Activated T-helper 1 cell treated with Interleukin-2 at 50 U/mL for 16 hours (primary cell): ENCODE measurements at places on chromosomes 12 and 14.

- no peak for DNase-seq
Measured at GRCh38 chr14:104596927-104597351, 7.6 kb downstream of the TMEM179 start.

DNA sequence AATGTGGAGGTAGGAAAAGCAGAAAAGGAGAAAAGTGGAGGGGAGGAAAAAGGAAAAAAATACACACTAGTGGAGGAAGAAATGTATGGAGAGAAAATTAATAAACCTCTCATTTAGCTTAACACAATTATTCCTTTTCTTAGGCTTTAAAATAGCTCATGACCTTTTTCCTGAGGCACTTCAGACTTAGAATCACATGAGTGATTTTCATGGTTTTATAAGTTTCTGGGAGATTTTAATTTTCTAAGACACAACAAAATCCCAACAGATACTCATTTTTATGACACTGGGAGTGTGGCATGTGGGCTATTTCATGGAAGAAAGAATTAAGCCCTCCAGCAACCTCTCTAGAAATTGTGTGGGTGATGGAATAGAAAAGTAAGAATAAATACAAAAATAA lies 214.7 kb downstream of the CPNE8 start:
- no peak for DNase-seq

DNA sequence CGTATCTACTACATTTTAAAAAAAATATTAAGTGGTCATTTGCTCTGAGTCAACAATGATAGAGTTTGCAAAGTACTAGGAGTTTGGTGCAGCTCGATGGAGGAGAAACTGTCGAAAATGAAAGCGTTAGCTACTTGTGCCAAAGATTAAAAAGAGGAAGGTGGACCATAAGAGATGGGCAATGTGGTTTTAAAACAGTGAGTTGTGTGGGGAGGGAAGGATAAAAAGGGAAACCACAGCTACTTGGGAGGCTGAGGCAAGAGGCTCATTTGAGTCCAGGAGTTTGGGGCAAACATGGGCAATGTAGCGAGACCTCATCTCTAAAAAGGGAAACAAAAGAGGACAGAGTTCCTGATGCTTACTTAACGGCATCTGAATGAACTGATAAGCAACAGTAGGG lies 18.2 kb upstream of the STRAP start:
- DNase-seq: no peak

DNA sequence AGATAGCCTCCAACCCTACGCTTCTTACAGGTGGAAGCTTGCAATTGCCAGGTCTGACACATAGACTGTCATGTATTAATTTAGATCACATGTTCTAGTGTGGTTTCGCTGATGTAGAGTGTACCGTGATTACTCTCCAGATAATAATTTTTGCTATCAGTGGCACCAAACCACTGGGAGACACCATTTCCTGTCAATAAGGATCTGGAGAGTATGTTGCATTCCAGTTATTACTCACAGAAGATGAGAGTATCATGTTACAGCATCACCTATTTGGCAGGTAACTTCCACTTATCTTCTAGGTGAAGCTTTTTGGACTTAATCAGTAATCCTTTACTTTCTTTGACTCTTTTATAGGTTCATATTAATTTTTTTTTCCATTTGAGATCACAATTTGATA lies 147.2 kb downstream of the HELB start:
- DNase-seq: no peak

- DNase-seq: no peak
Measured at GRCh38 chr12:91109148-91109564, 2.1 kb downstream of the LUM start.

DNA sequence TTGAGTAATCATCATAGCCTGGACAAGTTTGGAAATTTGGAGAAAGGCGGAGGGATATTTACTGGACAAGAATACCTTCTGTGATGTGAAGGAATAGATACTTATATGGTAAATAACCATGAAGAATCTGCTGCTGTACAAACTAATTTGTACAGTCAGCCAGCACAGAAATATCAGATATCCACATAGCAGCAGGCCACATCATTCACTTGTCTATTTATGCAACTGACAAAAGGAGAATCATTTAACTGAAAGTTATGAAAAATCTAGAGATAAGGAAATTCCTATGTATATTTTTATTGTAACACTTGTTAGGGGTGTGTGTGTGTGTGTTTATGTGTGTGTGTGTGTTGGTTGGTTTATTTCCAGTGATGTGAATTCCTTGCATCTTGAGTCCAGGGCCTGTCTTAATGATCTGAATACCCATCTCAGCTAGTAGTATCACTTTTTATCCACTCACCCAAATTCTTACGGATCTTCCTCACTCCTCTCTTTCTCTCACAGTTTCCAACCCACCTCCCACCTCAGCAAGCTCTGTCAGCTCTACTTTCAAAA lies 10.5 kb upstream of the LRIG3 start:
- no peak for DNase-seq

DNA sequence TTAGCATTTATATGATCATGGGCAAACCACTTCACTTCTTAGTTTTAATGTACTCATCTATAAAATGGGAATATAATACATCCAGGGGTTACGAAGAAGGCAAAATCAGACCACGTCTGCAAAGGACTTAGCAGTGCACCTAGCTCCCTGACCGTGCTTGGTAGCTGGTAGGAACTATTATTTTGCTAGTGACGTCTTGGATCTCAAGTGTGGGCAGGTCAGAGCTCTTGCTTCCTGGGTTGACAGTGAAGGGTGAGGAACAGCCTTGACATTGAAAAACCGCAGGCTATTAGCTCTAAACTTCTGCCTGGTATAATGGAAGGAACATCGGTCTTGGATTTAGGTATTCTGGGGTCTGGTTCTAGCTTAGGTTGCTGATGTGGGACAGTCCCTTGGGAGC lies 89.3 kb upstream of the MED13L start:
- no peak for DNase-seq

DNA sequence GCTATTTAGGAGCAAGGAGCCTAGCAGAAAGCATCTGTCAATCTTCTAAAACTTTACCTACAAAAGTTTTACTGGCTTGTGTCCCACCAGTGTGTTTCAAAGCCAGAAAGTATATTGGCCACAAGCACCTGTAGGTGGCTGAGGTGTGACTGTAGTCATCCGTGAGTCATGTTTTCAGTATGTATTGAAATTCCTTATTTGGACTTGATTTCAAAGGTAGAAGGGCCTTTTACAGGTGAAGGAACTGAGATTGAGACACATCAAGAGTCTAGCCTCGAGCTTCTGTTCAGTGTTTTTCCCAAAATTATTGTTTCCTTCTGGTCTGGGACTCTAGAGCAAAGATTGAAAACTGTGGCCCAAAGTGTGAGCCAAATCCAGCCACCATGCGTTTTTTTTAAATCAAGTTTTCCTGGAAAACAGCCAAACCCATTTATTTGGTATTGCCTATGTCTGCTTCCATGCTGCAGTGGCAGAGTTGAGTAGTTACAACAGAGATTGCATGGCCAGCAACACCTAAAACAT lies 195.3 kb upstream of the BCL2L14 start:
- DNase-seq: no peak

DNA sequence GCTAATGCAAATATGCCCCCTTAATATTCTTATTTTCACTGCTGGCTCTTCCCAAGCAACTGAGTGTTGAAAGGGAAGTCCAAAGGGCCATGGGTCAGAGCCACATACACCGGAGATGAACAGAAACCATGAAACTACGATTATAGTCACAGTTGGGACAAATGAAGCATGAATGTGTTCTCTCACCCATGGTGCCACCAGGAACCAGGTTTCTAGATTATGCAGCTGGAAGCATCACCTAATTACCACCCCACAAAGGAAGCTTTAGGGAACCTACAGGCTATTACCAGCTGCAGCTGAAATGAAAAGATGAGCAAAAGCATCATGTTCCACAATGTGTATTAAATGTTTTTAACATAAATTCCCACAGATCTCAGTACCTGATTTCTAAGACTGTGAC lies 15.4 kb downstream of the TMTC1 start:
- DNase-seq: no peak

GRCh38 chr12:102474438-102475064 lies 5.8 kb downstream of the IGF1 start:
- no peak for DNase-seq

DNA sequence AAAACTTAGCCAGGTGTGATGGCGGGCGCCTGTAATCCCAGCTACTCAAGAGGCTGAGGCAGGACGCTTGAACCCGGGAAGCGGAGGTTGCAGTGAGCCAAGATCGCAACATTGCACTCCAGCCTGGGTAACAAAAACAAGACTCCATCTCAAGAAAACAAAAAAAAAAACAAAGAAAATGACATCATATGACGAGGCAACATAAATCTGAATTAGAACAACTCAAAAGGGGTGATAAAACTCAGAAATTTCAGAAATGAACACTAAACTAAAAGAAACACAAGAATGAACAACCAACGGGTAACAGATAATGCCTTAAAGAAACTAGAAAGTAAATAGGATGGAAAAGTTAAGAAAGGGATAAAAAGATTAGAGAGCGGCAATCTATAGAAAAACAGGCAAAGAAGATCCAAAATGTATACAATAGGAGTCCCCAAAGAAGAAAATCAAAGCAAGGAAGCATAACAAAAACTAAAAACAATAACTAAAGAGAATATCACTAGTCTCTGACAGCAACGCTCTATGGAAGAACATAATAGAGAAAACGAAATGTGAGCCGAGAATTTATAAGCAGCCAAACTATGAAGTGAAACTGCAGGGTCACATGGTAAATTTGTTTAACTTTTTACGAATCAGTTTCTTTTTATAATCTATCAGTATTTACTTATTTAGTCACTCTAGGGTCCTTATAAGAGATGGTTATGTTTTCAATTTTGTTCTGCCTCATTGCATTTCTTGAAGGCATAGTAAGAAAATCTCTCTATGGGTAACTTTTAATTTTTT lies 45.7 kb downstream of the SPPL3 start:
- DNase-seq: no peak

- DNase-seq: no peak
Measured at GRCh38 chr14:93928184-93929047, 1.3 kb downstream of the FAM181A start.

- DNase-seq: no peak
Measured at GRCh38 chr12:9625019-9625418, 17.3 kb upstream of the KLRB1 start.

DNA sequence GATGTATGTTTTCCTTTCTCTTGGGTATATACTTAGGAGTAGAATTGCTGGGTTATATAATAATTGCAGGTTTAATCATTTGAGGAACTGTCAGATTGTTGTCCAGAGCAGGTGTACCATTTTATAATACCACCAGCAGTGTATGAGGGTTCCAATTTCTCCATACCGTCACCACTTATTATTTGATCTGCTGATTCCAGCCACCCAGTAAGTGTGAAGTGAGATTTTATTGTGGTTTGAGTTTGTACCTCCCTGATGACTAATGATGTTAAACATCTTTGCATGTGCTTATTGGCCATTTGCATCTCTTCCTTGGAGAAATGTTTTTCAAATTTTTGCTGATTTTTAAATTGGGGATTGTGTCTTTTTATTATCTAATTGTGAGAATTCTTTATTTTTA lies 15.1 kb downstream of the NCKAP5L start:
- DNase-seq: no peak

DNA sequence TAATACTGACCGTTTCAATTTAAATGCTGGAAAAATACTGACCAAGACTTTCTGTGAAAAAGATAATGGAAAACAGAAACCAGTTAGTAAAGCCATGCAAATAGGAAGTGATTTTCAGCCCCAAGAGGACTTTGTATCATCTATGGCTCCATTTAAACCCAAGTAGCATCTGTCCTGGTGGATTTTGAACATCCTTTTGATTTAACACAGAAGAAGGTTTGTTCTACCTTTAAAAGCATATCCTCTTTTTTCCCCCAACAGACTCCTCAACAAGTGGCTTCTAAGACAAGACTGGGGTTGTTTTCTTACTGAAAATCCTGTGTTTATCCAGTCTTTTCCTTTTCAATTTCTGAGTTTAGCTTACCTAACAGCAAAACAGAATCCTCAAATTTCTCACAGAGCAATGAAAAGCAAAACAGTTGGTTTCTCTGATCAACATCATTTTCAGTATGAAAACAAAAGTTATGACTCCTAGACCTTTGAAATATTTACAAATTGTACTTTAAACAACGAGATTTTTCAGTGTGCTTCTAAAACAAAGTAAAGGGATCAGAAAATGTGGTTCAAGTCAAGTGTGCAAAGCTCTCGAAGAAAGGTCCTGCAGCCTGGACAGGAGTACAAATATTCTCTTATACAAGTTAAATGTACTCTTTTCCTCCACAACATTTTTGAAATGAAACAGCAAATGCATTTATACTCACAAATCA lies 2.9 kb downstream of the PHLDA1 start:
- no peak for DNase-seq

DNA sequence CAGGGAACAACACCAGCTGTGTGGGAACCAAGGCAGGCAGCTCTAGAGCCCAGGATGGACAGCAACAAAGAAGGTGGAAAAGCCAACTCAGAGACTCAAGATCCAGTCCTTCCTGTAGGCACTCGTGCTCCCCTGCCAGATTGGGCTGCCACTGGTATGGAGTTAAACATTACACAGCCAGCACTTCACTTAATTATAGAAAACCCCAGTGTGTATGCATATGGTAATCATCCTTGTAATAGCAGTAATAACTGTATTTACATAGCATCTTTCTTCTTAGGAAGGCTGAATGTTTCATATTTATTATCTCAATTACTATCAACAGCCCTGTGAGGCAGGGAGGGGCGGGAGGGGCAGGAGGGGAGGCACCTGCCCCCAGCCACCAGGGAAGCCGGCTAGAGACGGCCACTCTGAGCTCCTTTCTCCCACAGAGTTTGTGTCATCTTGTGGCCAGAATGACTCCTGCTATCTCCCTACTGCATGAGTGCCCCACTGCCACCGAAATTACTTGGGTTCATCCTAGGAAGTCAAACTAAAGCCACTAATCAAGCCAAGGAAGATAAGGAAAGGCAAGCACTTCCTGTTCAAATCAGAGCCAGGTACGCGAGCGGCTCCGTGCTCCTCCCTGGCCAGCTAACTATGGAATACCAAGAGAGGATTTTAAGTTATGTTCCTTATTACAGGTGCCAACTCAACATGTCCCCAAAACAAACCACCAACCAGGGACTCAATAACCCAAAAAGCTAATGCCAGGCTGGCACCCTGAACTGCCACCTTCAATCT lies 15.7 kb upstream of the RAB35 start:
- DNase-seq: no peak
